ENCODE measurements at places on chromosomes 4 and X.

DNA sequence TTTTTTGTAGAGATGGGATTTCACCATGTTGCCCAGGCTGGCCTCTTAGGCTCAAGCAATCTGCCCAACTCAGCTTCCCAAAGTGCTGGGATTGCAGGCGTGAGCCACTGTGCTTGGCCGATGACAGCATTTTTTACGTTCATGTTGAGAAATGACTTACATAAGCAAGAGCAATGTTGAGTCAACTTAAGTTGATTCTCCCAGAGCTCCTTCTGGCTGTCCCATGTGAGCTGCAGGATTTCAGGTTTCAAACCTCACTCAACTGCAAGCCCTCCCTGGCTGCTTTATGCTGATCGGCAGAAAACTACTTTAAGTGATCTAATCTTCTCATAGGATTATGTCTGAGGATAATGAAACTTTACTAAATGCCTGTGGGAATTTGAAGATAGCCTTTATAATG, 86.8 kb downstream of the GC start:
- DNase-seq = no peak

- DNase-seq = no peak
Observed at GRCh38 chrX:39513836-39514235, 583.9 kb downstream of the BCOR start.

- no peak for DNase-seq
Observed at GRCh38 chr4:124910327-124910726, 197.8 kb upstream of the ANKRD50 start.

DNA sequence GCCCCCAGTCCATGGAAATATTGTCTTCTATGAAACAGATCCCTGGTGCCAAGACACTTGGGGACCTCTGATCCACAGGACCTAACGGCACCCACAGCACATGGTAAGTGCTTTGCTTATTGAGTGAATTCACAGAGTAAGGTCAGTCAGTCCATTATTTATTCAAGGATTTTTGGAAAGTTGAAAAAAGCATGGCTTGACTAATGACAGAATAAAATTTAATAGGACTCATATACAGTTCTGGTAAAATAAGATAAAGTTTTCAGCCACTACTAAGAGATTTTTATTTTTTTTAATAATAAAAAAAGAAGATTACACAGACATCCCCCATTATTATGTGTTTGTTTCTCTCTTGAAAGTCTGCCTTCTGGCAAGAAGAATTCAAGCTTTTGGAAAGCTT, 490.6 kb upstream of the HS3ST1 start:
- DNase-seq = no peak

GRCh38 chr4:61380865-61381264, 180.7 kb downstream of the ADGRL3 start:
- no peak for DNase-seq

GRCh38 chrX:50779694-50780093, 34.3 kb downstream of the SHROOM4 start:
- DNase-seq = no peak
